ENCODE measurements at places on chromosomes 16 and 17.

DNA sequence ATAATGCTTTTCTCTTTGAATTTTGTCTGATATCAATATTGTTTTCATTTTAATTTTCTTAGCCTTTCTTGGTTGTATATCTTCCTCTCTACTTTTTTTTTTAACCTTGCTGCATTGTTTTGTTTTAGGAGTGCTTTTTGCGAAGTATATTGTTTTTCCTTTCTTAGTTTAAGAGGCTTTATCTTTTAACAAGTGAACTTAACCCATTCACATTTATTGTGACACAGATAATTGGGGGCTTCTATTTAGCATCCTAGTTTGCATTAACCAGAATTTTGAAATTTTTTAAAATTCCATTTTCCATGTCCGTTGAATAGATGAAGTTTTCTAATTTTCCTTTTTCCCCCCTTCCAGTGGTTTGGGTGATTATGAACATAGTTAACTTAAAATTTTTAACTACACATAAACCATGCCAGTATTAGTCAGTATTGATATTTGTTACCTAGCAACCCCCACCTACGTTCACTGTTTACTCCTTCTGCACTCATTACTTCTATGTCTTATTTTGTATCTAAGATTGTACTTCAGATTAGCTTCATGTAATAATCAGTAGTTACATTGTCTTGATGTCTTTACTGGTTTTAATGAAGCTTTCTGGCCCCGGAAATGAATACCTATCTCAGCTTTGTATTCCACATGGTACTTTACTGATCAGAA is 44.4 kb downstream of the TNRC6A start:
- DNase-seq = no peak

- no peak for DNase-seq
These were observed 4.9 kb downstream of the HROB start for GRCh38 chr17:44146375-44147346.

- DNase-seq = no peak
These were observed 14.8 kb downstream of the CD7 start for GRCh38 chr17:82302568-82302963.

DNA sequence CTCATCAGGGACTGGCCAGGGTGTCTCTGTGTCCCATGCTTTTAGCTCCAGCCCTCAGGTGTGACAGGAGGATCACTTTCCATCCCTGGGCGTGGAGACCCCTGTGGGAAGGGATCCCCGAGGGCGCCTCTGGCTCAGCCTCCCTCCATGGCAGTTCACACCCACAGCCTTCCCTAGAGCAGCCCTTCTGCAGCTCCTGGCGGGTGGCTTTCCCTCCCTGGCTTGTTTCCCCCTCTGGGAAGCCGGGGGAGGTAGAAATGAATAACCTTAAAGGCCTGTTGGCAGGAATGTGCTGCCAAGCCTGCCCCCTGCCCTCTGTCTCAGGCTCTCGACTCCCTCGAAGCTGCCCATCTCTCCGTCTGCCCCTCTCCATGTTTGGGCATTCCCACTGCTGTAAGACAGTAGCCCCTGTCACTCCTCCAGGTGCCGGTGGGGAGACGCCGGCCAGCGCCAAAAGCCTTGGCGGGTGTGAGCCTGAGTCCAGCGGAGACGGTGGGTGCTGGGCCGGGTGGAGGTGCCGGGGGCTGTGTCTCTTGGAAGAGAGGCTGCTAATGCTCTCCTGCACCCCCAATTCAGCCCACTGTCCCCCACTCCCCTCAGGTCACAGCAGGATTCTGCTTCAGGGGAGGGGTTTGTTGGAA is 2.1 kb upstream of the ATP2A1 start:
- DNase-seq = no peak

GRCh38 chr16:86821895-86822294 is 243.5 kb downstream of the FOXL1 start:
- no peak for DNase-seq

DNA sequence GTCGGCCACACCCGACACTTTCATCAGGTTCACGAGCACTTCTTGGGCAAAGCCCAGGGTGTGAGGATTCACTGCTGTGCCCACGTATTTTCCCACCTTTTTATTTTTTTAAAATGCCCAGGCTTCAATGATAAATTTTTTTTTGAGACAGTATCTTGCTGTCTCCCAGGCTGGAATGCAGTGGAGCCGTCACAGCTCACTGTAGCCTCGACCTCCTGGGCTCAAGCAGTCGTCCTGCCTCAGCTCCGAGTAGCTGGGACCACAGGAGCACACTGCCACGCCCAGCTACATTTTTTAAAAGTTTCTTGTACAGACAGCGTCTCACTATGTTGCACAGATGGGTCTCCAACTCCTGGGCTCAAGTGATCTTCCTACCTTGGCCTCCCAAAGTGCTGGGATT is 17.8 kb downstream of the UTS2R start:
- DNase-seq = no peak

- no peak for DNase-seq
These were observed 47.6 kb downstream of the HSD17B2 start for GRCh38 chr16:82082543-82083244.

- DNase-seq = no peak
These were observed 31.4 kb downstream of the MYO15A start for GRCh38 chr17:18139949-18140348.

GRCh38 chr17:56983366-56983765 is 5.4 kb downstream of the SCPEP1 start:
- no peak for DNase-seq

DNA sequence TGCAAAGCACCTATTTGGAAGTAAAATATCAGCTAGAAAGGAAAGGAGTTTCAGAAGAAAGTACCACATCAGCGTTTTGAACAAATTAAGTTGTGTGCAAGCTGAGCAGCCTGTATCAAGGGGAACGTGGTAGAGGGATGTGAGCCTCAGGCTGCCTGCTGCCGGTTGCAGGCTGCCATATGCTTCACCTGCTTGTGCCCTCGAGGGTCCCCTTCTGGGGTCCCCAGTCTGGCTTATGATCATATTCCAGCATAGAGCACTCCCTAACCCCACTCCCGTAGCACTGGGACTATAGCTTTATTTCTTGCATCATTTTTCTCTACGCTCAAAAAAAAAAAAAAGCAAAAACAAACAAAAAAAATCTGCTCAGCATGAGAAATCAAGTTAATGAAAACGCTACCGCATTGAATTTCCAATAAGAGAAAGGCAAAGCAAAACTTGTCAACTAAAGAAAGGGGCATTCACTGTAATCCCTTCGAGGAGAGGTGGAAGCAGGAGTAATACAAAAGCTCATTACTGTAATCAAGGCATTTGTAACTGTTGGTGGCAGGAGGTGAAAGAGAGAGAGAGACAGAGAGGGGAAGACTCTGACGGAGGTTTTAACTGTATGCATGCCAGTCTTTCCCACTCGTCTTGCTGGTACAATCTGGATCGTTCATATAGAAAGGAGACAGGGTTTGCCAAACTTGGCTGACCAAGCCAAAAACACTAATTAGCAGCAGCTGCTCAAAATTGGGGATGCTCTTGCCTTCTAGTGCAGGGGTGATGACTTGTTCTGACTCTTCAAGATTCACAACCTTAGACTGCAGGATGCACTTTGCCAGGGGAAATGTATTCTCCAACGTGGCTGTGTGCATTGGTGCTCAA is 258.2 kb upstream of the HSBP1 start:
- DNase-seq = no peak

GRCh38 chr17:3012926-3013581 is 50.4 kb downstream of the OR1D5 start:
- DNase-seq = peak; percentile 53

GRCh38 chr17:14169901-14170300 is 66.8 kb downstream of the CDRT15 start:
- DNase-seq = no peak

DNA sequence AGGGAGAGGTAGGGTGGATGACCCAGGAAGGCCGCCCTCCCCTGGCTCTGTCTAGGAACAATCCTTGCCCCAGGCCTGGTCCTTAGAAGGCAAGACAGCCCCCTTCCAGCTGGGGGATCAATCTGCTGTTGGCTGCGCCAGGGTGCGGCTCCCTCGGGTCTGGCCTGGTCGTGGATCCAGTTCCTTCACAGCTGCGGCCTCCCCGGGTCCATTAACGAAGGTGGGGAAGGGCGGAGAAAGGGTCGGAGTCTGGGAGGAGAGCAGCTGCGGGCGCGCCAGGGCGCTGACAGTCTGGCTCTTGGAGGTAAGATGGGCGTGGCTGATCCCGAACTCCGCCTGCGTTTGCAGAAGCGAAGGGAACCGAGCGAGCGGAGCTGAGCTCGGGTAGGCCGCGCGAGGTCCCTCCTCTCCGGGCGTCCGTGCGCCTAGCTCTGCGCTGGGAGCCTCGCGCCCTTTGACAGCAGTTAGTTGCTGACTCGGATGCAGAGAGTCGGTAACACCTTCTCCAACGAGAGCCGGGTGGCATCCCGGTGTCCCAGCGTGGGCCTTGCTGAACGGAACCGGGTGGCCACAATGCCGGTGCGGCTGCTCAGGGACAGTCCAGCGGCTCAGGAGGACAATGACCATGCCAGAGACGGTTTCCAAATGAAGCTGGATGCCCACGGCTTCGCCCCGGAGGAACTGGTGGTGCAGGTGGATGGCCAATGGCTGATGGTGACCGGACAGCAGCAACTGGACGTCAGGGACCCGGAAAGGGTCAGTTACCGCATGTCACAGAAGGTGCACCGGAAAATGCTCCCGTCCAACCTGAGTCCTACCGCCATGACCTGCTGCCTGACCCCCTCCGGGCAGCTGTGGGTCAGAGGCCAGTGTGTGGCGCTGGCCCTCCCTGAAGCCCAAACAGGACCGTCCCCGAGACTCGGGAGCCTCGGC is at the start of gene HSPB9:
HSPB9 (plus strand) TSS at position 434 of the 933 bp plus-strand sequence; CDS start at position 481, 47 bp downstream.
- DNase-seq = no peak

- DNase-seq = peak; percentile 73
These were observed at the start of gene ATF7IP2 for GRCh38 chr16:10385725-10386516. Gene ATF7IP2, plus strand, starts transcription at chr16:10386061. Its CDS starts 44,560 bp downstream, at chr16:10430621.

DNA sequence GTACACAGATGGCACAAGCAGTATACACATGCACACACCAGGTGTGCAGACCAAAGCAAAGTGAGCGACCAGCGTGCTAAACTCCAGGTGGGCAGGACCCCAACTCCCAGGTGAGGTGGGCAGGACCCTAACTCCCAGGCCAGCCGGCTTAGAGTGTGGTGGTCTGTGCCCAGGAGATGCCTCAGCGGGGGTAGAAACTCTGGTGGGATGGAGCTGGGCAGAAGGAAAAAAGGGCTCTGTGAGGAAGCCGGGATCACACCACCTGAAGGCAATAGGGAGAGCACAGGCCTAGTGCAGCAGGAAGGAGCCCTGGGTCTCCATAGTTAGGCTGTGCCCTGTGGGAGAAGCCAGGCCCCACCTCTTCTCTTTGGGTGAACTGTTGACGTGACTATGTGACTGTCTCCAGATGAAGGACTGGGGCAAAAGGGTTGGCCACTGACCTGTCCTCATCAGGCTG is 1.6 kb upstream of the FOXJ1 start:
- no peak for DNase-seq

- no peak for DNase-seq
These were observed 17.9 kb downstream of the C1QTNF1 start for GRCh38 chr17:79041723-79042420.

GRCh38 chr16:55021595-55022475 is 91.2 kb downstream of the IRX5 start:
- DNase-seq = no peak

GRCh38 chr16:30121741-30122571 is 1.1 kb downstream of the MAPK3 start:
- no peak for DNase-seq

DNA sequence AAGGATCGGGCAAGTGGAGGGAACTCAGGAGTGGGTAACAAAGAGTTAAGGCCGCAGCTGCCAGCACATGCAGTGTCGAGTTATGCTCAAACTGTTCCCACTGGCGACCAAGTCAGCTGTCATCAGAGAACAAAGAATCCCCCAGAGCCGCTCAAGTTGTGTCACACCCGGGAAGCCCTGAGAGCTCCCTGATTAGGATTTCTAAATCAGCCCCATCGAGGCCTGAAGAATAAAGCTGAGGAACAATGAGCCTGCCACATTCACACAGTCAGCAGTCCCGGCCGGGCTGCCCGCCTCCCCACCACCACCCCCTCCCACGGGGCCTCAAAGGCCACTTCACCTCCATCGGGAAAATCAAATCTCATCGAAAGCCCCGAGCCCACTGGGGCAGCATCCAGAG is 84.5 kb downstream of the SOX9 start:
- DNase-seq = no peak

GRCh38 chr16:84584678-84585077 is 33.2 kb downstream of the COTL1 start:
- DNase-seq = no peak

DNA sequence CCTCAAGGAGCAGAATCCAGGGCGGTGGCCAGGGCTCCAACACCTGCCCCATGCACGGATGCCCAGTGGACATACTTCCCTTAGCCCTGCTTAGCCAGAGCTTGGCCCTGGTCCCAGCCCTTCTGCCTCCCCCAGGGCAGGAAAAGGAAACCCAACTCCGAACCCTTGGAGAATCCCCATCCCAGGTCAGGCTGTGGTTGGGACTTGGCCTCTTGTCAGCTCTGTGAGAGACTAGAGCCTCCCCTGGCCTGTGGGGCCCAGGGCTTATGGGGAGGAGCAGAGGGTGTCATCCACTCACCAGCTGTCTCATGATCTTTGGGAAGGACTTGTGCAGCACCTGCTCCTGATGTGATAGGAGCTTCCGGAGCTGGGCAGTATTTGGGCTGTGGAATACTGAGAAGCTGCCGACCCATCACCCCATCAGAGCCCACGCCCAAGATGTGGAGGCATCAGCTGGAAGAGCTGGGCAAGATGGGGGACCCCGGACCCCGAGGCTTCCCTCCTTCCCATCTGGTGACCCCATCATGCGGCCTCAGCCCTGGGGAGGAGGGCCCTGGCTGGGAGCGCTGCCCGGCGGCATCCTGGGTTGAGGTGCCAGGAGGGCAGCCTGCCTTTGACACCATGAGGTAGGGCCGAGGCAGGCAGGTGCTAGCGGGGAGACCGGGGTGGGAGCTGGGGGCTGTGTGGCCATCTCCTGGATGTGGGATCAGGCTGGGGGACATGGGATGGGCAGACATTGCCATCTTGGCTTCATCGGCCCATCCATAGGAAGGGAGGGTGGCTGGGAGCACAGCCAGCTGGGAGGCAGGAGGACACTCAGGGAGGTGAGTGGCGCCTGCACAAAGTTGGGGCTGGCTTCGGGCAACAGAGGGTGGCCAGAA is 45.1 kb downstream of the TNFRSF13B start:
- DNase-seq = peak; percentile 4

DNA sequence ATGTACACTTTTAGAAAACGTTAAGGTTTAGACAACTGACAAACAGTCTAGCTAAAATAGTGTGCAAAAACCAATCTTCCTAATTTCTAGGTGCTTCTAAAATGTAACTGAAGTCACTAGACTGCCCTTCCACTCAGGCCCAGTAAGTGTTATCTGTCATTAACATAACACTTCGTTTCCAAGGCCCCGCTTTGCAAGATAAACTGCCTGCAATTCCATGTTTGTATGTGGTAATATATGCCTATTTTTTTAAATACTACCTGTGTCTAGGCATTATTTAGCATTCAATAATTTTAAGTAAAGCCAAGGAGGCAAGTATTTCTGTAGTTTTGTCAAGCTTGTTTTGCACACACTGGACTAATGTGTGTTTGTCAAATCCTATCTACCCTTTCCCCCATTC is 3.2 kb downstream of the USP32 start:
- DNase-seq = no peak

DNA sequence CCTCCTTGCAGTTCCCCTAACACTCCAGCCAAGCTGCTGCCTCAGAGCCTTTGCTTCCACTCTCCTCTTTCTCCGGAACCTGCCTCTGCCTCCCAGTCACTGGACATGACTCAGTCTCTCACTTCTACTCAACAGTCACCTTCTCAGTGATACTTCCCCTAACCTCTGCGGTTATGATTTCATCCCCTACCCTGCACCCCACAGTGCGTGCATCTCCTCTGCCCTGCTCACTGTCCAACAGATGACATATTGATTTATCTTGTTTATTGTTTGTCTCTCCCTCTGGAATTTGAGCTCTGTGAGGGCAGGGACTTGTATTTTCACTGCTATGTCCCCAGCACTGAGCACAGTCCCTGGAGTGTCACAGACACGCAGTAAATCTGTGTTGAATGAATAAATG is 100.7 kb downstream of the CYLD start:
- DNase-seq = no peak

Data from CD4-positive, alpha-beta T cell (primary cell).